ENCODE measurements at places on chromosomes 3 and 15. TPM values are rescaled to one million over a fixed set of nuclear protein-coding genes. Genes with fewer than 3 reads are reported as not detected.

The CAMKV gene
- not detected for total RNA-seq

DNA sequence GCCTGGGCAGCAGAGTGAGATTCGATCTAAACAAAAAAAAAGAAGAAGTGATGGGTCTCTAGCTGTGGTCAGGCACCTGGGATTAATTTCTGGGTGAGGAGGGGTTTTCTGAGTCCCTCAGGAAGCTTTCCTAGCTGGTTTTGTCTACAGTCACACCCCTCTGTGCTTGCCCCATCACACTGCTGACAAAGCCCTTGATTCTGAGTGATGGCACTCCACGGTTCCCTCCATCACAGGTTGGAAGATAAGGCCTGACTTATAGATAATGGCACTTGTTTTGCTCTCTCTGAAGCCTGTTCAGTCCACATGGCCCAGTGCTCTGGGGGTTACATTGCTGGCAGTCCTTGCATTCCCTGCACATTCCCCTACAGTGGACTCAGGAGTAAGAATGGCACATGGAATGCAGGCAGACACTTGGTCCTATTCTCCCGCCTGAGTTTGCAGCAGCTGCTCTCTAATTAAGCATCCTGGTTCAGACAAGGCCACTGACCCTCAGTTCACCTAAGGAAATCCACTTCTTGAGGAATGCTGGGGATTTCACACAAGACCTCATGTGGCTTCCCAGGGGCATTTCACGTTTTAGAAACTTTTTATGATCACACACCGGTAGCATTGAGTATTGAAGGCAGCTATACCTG lies 81.0 kb upstream of the NMNAT3 start:
- H3K36me3 ChIP-seq: no peaks in the 10 kb centered on the region
- peak overlapping the region; percentile 43 for H3K27ac ChIP-seq
- H3K4me3 ChIP-seq: no peak overlapping the region
- no peaks in the 10 kb centered on the region for H3K4me1 ChIP-seq
- H3K27me3 ChIP-seq: no peaks in the 10 kb centered on the region

GRCh38 chr3:149958171-149958796 lies 12.4 kb downstream of the PFN2 start:
- no peak overlapping the region for H3K4me3 ChIP-seq
- no peak for DNase-seq
- no peaks in the 10 kb centered on the region for H3K36me3 ChIP-seq
- H3K27ac ChIP-seq: no peak overlapping the region

- peak; percentile 75 for DNase-seq
- H3K27ac ChIP-seq: no peak overlapping the region
- H3K27me3 ChIP-seq: no peaks in the 10 kb centered on the region
- H3K36me3 ChIP-seq: peaks cover 22% of the 10 kb centered on the region
These were observed 157.3 kb downstream of the ADAMTS9 start for GRCh38 chr3:64530434-64531049.

DNA sequence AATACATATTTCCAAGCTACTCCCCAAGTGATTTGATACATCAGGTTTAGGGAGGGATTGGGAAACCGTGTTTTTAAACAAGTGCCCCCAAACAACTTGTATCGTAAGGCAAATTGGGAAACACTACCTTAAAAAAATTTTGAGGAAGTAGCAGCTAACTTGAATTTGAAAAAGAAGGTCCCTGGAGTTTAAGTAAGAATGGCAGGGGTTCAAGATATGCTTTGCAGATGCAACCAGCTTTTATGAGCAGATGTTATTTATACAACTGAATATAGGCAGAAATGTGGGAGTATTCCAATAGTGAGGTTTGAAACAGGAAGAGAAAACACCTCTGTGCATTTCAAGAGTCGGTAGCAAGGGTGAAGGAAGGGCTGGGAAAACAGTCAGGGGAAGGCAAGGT lies 139.6 kb downstream of the IL20RB start:
- H3K27ac ChIP-seq: no peak overlapping the region
- no peaks in the 10 kb centered on the region for H3K36me3 ChIP-seq
- H3K4me3 ChIP-seq: no peak overlapping the region

The GRAMD1C gene
- total RNA-seq: 1.2 TPM

DNA sequence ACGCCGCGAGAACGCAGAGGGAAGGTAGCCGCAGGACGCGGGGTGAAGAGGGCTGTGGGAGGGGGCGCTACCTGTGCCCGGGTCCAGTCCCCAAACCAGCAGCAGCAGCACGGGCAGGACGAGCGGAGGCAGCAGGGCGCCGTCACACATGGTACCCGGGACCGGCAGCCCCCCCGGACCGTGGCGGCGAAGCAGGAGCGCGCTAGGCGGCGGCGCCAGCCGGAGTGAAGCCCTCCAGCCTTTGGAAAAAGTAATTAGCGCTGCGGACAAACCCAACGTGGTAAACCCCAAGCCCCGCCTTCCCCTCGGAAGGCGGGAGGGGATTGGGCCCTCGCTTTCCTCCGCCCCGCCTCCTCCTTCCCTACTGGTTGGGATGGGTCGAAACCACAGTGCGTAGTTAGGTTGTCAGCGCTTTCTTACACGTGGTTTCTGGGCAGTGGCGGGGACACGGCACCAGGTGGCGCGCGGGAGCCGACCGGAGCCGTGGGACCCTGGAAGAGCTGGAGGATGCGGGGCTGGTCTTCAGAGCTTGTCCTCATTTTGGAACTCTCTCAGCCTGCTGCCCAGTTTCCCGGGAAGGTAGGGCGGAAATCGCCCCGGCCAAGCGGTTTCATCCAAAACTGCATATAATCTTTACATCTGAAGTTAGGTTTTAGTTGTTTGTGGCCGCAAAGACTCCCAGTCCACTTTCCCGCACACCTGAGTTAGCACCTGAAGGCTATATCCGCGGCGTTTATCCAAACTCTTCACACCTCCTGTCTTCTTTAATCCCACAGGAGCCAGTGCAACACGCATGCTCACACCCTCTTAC lies at the start of gene ADAMTS17:
ADAMTS17 (minus strand) TSS at position 226 of the 811 bp plus-strand sequence; CDS start at position 150, 76 bp downstream.
- H3K4me3 ChIP-seq: peak within 1 kb of the TSS; percentile 65
- peak within 1 kb of the TSS; percentile 86 for H3K27ac ChIP-seq
- H3K36me3 ChIP-seq: no peaks in the 10 kb centered on the region
- no peaks in the 10 kb centered on the region for H3K27me3 ChIP-seq

- H3K4me3 ChIP-seq: no peak overlapping the region
- no peaks in the 10 kb centered on the region for H3K4me1 ChIP-seq
- DNase-seq: no peak
- no peak overlapping the region for H3K27ac ChIP-seq
These were observed 27.0 kb downstream of the GPR156 start for GRCh38 chr3:120258009-120258408.

DNA sequence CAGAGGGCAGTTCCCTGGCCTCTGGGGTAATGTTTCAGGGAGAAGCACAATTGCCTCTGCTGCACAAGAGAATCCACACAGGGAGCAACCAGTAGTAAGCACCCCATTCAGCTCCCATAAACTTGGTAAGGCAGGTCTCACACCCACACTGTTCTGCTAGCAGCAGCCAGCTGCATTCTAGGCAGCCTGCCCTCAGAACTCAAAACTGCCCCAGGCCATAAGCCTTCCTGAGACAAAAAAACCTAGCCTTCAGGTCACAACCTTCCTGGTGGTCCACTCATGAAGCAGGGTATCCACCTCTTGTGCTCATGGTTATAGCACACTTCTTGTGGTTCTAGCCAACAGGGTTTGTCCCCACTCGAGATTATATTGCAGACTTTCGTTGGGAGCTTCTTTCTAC lies 33.7 kb upstream of the ABI3BP start:
- H3K36me3 ChIP-seq: no peaks in the 10 kb centered on the region
- DNase-seq: no peak
- no peak overlapping the region for H3K27ac ChIP-seq
- H3K27me3 ChIP-seq: no peaks in the 10 kb centered on the region
- H3K4me3 ChIP-seq: no peak overlapping the region

GRCh38 chr3:86410587-86410986 lies 580.4 kb downstream of the VGLL3 start:
- no peaks in the 10 kb centered on the region for H3K4me1 ChIP-seq
- H3K4me3 ChIP-seq: no peak overlapping the region
- no peak overlapping the region for H3K27ac ChIP-seq
- H3K27me3 ChIP-seq: no peaks in the 10 kb centered on the region

DNA sequence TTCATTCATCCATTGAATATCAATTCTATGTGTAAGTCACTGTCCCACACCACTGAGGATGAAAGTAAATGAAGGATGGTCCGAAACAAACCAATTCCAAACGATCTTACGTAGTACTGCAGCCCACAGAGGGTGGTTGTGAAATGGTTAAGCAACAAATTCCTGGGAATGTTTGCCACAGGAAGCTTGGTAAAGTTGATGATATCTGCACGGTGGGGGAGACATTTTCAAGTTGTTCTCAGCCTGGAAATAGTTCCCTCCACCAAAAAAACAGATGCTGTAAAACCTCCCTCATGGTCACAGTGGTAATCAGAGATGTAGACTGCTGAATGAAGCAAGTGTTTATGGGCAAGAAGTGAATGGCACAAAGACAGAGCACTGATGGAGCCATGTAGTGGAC lies 35.9 kb upstream of the BNC1 start:
- H3K4me1 ChIP-seq: no peaks in the 10 kb centered on the region

DNA sequence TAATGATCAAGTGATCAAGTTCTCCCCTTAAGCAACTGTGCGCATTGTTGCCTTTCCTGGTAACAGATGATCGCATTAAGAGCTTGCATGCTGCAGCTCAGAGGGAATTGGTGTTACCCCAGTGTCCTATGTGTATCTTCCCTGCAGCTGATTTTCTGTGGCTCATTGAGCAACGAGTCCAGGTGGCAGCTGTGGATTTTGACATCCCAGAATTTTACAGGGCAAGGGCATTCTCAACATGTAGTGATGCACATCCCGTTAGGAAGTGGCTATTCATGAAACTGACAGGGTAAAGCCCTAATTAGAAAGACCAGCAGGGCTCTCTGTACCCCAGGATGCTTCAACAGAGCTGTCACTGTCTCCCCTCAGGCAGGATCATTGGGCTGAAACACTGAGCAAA lies 232.8 kb downstream of the AGBL1 start:
- no peak overlapping the region for H3K4me3 ChIP-seq
- no peak overlapping the region for H3K27ac ChIP-seq
- H3K4me1 ChIP-seq: peaks cover 14% of the 10 kb centered on the region
- H3K27me3 ChIP-seq: no peaks in the 10 kb centered on the region

GRCh38 chr3:182325213-182325950 lies 467.9 kb upstream of the ATP11B start:
- H3K27ac ChIP-seq: no peak overlapping the region
- no peaks in the 10 kb centered on the region for H3K36me3 ChIP-seq
- H3K4me3 ChIP-seq: no peak overlapping the region
- no peak for DNase-seq

DNA sequence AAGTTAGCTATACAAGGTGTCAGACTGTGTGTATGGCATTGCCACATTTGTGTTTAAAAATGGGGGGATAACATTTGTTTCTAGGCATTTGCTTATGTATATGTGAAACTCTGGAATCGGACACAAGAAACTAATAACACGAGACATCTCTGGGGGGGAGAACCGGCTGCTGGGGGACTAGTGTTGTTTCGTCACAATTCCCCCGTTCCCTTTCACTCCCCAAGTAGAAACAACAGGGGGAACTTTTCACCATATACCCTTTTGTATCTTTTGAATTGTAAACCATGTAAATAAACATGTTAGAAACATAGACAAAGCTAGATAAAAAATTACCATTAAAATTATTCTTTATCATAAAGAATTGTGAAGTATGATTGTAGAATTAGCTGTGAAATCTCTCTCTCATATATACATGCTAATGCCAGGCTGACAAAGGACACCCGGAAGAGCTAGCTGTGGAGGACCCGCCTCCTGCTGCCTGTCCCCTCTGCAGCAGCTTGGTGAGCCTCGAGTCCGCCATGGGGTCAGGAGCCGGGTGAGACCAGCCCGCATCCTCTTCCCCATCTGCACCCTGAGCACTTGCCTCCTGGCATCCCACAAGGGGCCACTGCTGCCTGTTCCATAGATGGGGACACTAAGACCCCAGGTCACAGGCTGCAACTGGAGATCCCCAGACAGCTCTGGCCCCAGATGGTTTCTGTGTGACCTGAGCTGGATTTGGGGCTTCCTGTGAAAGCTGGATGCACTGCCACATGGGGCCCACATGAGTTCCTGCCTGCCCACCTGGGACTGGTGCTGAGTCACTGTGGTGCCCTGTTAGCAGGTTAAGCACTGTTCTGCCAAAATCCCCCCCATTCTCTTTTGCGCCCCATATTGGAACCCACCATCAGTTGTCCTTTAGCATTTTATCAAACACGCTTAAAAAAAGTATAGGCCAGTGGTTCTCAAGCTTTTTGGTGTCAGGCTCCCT lies 91.6 kb downstream of the IQSEC1 start:
- H3K27ac ChIP-seq: no peak overlapping the region
- no peaks in the 10 kb centered on the region for H3K36me3 ChIP-seq
- H3K4me3 ChIP-seq: no peak overlapping the region
- H3K4me1 ChIP-seq: no peaks in the 10 kb centered on the region
- H3K27me3 ChIP-seq: no peaks in the 10 kb centered on the region

- DNase-seq: no peak
- no peaks in the 10 kb centered on the region for H3K36me3 ChIP-seq
- no peaks in the 10 kb centered on the region for H3K27me3 ChIP-seq
- no peak overlapping the region for H3K27ac ChIP-seq
- no peak overlapping the region for H3K4me3 ChIP-seq
- H3K4me1 ChIP-seq: peaks cover 59% of the 10 kb centered on the region
These were observed 33.5 kb downstream of the FAM174B start for GRCh38 chr15:92621972-92622533.

DNA sequence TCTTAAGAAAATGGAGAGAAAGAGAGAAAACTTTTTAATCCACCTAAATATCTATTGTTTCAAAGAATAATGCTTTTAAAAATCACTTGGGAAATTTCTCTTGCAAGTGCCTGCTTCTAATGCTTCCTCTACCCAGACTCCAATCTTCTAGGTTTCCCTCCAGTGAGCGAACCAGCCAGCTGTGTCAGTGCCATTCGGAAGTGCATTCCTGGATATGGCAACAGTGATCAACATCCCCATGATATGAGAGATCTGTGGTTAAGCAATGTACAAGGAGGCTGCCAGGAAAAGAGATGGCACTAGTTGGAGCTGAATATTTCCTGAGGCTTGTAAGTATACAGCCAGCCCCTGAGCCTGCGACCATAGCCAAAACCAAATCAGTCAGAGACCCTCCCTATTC lies 53.3 kb upstream of the KCNMB2 start:
- no peaks in the 10 kb centered on the region for H3K36me3 ChIP-seq
- H3K27me3 ChIP-seq: no peaks in the 10 kb centered on the region
- H3K4me3 ChIP-seq: no peak overlapping the region
- no peaks in the 10 kb centered on the region for H3K4me1 ChIP-seq

DNA sequence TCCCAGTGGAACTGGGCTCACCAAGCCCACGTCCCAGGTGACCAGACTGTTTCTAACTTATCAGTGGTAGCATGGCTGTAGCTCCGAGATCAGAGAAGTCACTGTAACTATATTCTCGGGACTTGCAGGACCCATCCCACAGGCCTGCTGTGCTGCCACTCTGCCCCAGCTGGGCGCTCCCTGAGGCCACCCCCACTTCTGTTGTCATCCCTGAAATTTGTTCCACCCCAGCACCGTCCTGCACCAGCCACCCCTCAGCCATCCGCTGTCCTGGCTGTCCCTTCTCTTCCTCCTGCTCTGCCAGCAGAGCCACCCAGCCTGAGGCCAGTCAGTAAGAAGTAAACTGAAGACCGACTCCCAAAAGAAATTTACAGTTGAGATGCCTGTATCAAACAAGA lies 33.0 kb upstream of the VILL start:
- H3K4me1 ChIP-seq: peaks cover 44% of the 10 kb centered on the region
- no peak for DNase-seq
- H3K27ac ChIP-seq: peak overlapping the region; percentile 55
- H3K4me3 ChIP-seq: no peak overlapping the region
- no peaks in the 10 kb centered on the region for H3K27me3 ChIP-seq
